H4 (cell line): ENCODE measurements at places on chromosomes 11 and 22. TPM values are rescaled to one million over a fixed set of nuclear protein-coding genes. Genes with fewer than 3 reads are reported as not detected.

Gene TRIM49
- not detected in 2 replicates for total RNA-seq

Gene RPS6KA4
- total RNA-seq, result 20.4 and 33.2 TPM in 2 replicates

Gene RBM14
- 27.5 and 34.3 TPM in 2 replicates for total RNA-seq

Gene ANKRD49
- total RNA-seq, result 7.9 and 13.3 TPM in 2 replicates

Gene RAG1
- total RNA-seq, result 0.23 and 0.39 TPM in 2 replicates
